ENCODE measurements at places on chromosomes 5 and 9.

GRCh38 chr5:136063778-136064465, 35.1 kb downstream of the TGFBI start:
- DNase-seq, result no peak

- no peak for DNase-seq
These were observed 9.3 kb downstream of the TMEM245 start for GRCh38 chr9:109110329-109111021.

DNA sequence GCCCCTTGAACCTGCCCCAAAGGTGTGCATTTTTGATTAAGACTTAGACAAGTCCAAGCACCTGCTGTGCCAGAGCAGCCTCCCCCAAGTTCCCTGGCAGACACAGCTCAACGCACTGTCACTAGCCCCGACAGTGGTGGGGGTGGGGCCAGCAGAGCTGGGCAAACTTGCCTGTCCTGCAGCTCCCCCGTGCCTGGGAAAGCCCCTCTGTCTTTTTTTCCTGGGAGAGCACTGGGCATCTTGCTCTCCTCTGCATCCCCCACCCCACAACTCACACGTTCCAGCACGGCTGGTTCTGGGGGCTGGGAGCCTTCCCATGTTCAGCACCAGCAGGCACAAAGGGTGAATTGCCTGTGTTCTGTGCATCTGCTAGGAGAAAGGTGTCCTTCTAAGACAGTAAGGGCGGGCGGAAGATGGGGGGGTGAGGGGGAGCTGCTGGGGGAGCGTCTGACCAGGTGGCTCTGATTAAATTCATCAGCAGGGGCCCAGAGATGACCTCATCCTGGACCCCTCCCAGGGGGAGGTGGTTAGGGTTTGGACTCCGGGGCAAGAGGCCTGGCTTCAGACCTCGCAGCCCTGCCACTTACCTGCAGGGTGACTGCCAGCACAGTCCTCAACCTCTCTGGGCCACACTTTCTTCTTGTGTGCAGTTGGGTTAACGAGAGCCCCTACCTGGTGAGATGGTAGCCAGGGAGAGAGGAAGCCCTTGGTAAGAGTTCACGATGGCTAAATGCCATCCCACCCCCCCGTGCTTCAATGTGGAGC, 23.5 kb downstream of the HMCN2 start:
- no peak for DNase-seq

DNA sequence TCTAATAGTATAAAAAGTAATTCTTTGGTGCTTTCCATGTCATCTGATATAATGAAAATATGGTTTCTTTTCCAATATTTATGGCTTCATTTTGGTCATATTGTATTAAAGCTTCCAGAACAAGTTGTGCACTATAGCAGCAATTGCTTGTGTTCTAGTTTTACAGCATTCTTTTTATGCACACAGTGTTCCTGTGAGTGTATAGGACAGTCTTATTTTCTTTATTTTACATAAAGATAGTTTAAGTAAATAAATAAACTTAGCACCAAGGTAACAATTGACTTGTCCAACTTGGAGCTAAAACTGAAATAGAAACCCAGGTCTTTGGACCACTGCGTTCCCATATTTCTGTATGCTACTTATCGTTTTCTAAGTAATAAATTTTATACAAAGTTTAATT, 38.9 kb downstream of the ATG10 start:
- no peak for DNase-seq

DNA sequence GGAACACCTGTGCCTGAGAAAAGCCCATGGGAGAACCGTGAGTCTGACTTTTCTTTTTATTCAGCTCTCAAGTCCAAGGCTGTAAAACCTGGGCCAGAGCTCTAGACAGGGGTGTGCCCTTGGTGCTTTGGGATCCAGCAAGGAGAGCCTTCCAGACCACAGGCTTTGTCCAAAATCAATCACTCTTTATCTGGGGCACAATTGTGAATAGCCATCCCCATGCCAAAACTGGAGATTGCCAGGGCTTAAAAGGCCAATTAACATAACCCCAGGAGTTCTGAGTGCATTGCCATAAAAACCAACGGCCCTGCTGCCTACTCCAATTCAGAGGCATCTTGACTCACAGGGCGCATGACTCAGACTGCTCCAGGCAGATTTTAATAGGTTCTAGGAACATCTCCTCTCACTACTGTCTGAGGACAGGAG, 391.8 kb downstream of the ARHGEF28 start:
- DNase-seq, result no peak

DNA sequence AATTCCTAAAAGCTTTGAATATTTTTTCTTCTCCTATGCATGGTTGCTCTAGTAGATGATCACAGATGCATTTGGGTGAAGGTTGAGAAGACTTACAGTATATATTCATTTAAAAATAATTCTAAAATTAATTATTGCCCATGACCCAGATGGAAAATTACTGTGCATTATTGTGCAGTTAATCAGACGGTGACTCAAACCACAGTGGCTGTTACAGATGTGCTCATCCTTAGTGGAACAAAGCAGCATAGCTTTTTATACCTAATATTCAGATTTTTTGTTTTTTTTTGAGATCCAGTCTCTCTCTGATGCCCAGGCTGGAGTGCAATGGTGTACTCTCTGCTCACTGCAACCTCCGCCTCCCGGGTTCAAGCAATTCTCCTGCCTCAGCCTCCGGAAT, 10.7 kb downstream of the OR2V1 start:
- no peak for DNase-seq

DNA sequence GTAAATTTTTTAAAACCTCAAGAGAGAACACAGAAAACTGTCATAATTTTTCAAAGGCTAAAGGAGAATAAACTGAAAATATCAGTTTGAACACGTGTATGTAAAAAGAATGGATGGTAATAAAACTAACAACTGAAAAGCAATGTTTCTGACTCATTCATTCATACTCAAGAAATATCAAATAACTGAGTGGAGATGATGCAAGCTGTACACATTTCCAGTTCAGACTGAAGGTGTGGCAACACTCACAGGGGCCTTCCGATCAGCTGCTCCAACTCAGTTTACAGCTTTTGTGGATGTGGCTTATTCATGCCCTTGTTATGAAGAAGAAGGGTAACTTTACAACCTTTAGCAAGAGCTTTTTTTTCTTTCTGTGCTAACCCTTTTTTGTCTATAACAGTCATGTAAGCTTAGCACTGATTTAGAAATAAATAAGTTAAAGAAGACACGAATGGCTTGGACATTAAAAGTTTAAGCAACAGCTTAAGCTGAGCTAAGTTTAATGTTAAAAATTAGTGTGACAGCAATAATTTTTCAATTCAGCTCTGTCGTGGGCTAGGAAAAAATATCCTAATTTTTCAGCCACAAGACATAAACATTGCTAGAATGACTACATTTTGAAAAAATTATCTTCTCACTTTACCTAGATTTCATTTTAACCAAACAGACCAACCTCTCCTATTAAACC, 453.5 kb downstream of the RAB3C start:
- DNase-seq, result no peak

DNA sequence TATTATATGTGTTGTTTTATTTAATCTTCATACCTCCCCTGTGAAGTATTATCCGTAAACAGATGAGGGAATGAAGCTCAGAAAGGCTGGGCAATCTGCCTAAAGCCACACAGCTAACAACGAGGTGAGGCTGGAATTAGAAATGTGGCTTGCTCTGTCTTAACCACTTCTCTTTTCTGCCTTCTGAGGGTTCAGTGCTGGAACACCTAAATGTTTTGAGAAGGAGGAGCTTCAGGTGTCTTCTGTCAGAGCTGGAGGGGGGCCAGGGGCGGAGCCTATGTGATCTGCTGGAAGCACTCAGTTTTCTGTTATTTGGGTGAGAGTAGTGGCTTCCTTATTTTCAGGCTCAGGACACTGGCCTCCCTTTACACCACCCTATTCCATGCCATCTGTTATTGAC, 35.0 kb upstream of the ARAP3 start:
- no peak for DNase-seq

DNA sequence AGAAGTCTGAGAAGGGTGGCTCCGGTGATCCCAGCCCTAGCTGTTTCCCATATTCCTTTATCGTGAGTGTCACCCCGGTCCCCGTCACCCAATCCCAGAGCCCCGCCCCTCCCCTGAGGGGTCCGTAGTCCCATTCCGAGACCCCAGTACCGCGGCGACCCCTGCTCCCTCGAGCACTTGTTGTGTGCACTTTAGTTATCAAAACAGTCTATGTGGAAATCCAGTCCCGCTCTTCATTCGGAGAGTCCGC, 223 bp downstream of the LRSAM1 start:
- DNase-seq, result no peak

GRCh38 chr9:75242426-75242825, 154.1 kb downstream of the OSTF1 start:
- no peak for DNase-seq

DNA sequence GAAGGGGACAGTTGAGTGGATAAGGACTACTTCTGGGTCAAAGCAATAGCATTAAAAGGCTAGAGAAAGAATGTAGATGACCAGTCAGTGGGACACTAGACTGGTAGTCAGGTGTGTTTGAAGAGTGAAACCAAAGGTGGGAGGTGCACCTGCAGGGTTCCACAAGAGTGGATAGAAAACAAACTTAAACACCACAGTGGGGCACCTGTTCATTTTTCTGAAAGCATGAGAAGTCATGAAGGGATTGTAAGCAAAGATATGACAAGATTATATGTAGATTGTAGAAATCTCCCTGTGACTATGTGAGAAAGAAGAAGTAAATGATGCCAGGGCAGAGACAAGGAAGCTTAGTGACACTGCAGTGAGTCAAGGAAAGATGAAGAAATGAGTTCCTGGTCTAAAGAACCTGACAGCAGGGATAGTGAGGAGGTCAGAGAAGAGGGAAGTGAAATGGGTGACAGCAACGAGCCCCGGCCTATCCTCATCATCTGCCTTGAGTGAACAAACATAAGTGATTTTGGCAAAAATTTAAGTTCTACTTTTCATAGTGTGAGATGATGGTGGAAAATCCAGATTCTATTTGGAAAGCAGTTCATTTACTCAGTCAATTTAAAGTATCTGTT, 296.9 kb downstream of the TLE4 start:
- DNase-seq, result no peak

DNA sequence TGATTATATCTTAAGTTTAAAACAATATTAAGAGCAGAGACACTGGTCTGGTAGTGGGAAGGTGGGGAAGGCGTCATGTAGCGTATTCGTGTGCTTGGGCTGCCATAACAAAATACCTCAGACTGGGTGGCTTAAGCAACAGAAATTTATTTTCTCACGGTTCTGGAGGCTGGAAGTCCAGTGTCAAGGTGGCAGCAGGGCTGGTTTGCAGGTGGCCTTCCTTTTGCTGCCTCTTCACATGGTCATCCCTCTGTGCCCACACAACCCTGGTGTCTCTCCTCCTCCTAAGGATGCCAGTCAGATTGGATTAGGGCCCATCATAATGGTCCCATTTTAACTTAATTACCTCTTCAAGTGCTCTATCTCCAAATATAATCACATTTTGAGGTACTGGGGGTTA, 9.6 kb downstream of the IL31RA start:
- DNase-seq, result no peak

- DNase-seq, result no peak
These were observed 59.7 kb downstream of the PRELID2 start for GRCh38 chr5:145775411-145775810.

DNA sequence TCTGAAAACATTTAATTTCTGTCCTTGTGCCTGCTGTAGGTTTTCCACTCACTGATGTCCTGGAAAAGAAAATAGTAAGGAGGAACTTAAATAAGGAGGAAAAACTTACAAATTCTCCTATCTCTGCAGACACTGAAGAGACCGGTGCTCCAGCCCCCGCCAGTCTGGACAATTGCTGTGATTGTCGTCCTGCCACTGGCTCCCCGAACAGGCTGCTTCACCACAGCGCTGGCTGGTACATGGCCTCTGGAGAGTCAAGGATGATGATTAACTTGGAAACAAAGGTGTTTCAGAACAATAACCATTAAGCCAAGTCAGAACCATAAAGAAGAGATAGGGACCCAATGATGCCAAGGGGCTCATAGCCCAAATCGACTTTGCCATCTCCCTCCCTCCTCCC, 7.3 kb downstream of the PLAC8L1 start:
- no peak for DNase-seq

Measured in esophagus squamous epithelium (tissue), 5 donors.